ENCODE measurements at places on chromosomes 11 and 22.

GRCh38 chr11:120586728-120587127 is 75.2 kb downstream of the GRIK4 start:
- no peak for DNase-seq

DNA sequence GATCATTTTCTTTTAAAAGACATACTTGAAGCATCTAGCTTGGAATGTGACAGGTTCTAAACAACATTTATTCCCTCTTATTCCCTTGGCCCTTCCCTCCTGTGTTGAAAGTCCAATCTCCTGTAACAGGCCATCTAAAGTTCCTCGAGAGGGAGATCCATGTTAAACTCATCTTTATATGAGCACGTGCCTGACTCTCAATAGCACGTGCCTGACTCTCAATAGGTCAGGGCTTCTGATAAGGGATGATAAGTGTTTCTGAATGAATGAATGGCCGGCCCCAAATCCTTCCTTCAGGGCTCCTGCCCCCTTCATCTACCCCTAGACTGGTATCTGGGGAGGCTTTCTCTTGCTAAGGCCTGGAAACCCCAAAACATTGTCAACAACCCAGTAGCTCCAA is 27.2 kb downstream of the RPL27A start:
- DNase-seq = no peak

GRCh38 chr22:43154887-43155536 is 3.7 kb downstream of the TSPO start:
- DNase-seq = no peak

- no peak for DNase-seq
Measured at GRCh38 chr11:72720784-72721183, 31.4 kb downstream of the ARAP1 start.

GRCh38 chr11:3231851-3232744 is at the start of gene MRGPRE:
MRGPRE (minus strand) TSS chr11:3232417; CDS start chr11:3228799, 3,618 bp downstream.
- no peak for DNase-seq

GRCh38 chr11:109511598-109511997 is 89.6 kb downstream of the C11orf87 start:
- no peak for DNase-seq
